ENCODE measurements at places on chromosomes 2 and 18.

DNA sequence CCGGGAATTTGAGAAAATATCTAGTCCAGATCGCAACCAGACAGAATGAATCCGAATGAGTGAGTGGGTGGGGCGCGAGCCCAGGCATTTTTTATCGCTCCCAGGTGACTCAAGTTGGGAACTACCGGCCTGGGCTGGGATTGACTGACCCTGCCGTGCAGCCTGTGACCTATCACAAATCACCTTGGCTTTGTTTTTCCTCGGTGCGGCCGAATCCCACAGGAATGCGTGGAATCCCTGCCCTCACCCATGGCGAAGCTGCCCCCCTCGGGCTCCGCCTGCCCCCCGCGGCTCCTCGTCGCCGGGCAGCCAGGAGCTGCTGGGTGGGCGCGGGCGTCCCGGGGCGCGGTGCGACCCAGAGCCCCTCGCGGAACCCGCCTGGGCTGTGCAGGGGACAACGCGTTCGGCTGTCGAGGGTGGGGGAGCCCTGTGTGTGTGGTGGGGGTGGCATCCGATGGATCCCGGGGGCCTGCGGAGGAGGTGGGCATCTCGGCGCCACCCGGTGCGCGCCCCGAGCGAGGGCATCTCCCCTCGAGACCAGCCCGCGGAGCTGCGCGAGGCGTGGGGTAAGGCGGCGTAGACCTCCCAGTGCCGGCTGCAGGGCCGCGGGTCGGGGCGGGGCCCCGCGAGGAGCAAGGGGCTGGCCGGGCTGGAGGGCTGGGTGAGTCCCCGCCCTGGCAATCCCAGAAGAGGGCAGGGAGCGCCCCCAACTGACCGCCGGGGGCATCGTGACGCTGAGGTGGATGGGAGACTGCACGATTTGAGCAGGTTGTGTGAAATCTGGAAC, 16.5 kb downstream of the B3GNT7 start:
- DNase-seq, result peak; percentile 92

DNA sequence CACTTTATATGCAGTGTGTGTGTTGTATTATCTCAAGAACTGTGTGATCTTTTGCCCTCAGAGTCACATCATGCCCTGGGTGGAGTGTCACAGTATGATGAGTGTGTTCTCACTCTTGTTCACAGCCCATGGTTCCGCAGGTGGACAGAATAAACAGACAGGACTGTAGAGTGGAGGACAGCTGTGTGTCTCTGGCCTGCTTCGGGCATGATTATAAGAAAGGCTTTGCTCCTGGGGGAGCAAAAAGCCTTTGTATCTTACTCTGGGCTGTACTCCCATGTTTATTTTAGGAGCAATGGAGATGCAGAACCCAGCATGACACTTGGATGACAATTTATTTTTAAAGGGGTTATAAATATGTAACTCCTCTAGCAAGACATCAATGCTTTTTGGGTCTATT, 371.7 kb upstream of the MEX3C start:
- no peak for DNase-seq

DNA sequence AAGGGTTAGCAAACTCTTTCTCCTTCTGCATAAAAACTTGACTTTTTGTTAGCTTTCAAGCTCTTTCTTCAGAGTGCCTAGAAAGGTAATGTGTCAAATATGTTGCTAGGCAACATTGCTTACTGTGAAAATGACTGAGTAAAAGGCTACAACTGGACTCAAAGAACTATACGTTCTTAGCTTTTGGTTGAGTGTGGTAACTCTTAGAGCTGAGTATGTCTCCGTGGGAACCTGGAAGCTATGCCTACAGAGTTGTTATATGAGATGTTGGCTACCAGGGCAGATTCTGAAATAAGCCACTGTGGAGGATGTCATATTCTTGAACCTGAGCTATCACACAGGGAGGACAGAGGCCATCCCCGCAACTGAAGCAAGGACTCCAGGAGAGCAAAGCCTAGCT, 105.5 kb downstream of the ARL6IP6 start:
- DNase-seq, result no peak

- no peak for DNase-seq
Observed at GRCh38 chr2:59741840-59742239, 811.6 kb downstream of the BCL11A start.

- DNase-seq, result no peak
Observed at GRCh38 chr2:113888641-113889470, 1.0 kb upstream of the ACTR3 start.

GRCh38 chr2:166017208-166017607, 63.6 kb upstream of the TTC21B start:
- DNase-seq, result no peak

GRCh38 chr2:68189991-68190784, 32.5 kb downstream of the PNO1 start:
- no peak for DNase-seq
